CD4-positive, alpha-beta T cell treated with Interleukin-17A for 1 hour (primary cell): ENCODE measurements at places on chromosomes 4 and X.

- no peak for DNase-seq
Measured at GRCh38 chr4:384311-385010, 46.8 kb downstream of the ZNF141 start.

DNA sequence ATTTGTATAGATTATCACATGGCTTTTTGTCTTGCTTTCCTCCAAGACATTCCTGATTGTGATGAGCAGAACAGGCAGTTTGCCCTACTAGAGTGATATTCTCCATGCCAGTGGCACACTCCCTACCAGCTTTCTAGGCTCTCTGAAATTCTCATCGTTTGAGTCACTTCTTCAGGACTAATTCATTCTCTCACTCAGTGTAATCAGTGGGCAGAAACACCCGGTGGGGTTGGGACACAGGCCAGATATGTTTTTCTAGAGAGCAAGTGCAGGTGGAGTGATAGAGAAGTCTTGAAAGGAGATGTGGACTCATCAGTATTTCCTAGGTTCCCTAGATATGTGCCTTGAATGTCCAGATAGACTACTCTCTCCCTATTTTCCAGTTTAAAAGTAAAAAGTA lies 13.1 kb downstream of the RAB33A start:
- no peak for DNase-seq

- DNase-seq = no peak
Measured at GRCh38 chr4:44257461-44257860, 191.1 kb downstream of the KCTD8 start.

DNA sequence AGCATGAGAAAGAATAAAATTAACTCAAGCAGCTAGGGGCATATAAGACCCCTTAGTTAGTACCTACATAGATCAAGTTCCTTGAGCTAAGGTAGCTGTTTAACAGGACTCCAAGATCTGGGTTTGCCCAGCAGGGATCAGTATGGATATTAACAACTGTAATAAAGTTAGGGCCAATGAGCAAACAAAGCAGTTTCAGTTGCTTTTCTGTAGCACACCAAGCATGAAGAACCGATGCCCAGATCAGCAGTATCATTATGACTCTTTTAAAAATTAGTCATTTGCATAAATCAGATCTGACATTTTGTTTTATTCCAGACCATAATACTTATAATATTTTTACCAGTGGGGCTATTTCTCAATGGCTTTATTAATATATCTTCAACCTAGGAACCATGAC lies 80.9 kb downstream of the C4orf33 start:
- no peak for DNase-seq

- DNase-seq = no peak
Measured at GRCh38 chrX:12139934-12140611, 1.8 kb downstream of the FRMPD4 start.

GRCh38 chr4:10809905-10810304 lies 125.3 kb upstream of the CLNK start:
- DNase-seq = no peak

GRCh38 chr4:78622253-78622979 lies 70.8 kb downstream of the ANXA3 start:
- DNase-seq = no peak

- no peak for DNase-seq
Measured at GRCh38 chr4:55904576-55904975, 44.2 kb upstream of the CEP135 start.

- DNase-seq = no peak
Measured at GRCh38 chr4:131113704-131114103, 2017.8 kb downstream of the C4orf33 start.

DNA sequence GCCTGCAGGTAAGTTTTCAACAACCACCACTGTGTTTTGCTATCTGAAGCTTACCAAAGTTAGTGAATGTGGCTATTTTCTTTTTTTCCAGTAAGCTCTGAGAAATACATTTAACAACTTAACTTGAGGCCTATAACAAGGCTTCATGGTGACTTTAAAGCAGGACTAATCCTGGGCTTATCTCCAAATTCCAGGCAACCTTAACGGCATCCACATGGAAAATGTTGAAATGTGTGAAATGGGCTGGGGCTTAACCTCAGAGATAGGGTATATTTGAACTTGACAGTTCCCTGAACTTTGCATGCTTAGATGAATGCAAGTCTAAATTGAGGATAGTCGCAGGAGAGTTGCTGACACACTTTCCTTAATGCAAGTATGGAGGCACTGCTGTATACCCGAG lies 539.2 kb downstream of the GALNTL6 start:
- no peak for DNase-seq

DNA sequence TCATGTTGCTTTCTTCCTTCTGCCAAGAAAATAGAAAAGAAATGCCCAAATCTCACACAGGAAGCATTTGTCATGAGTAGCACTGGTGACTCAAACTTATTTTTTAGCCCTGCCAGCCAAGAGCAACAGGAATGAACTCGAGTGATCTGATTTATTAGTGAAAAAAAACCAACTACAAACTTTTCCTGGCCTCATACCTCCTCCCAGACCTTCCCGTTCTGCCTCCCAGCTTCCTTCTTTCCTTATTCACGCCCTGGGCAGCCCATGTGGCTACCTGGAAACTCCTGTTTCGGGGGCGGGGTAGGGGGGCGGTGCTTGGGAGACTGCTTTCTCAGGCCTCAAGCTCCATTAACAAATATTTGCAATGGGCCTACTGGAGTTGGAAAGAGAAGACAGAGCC lies 178.5 kb downstream of the NHS start:
- DNase-seq = no peak

- peak; percentile 47 for DNase-seq
Measured at GRCh38 chrX:17689971-17690409, 47.3 kb upstream of the SCML1 start.

DNA sequence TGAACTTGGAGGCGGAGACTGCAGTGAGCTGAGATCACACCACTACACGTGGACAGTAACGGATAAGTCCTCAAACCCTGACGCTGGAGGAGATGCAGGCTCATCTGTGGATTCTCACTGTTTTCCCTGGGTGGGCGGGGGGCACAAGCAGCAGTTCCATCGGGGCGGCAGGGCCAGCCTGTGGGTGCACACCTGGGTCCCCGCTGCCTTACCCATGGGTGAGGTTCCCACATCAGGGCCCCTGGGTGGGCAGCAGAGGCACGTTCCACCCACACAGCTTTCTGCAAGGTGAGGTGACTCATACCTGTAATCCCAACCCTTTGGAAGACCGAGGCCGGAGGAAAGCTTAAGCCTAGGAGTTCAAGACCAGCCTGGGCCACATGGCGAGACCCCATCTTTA lies 56.6 kb upstream of the MXD4 start:
- no peak for DNase-seq

GRCh38 chrX:133249266-133250058 lies 31.3 kb upstream of the TFDP3 start:
- no peak for DNase-seq

DNA sequence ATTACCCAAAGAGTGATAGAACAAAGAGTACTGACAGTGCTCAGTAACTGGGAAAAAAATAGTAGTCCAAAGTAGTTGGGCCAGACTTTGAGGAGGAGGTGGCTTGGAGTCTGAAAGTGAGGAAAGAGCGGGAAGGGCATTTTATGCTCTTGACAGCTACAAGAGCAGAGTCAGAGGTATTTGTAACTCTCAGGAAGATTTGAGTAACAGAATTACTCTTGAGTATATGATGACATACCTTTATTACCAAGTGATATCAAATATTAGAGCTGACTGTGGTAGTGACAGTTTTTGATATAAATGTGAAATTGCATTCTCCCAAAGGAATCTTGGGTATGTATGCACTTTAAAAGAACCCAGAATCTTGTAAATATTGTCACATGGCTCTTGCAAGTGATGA lies 2.2 kb downstream of the SLAIN2 start:
- no peak for DNase-seq

DNA sequence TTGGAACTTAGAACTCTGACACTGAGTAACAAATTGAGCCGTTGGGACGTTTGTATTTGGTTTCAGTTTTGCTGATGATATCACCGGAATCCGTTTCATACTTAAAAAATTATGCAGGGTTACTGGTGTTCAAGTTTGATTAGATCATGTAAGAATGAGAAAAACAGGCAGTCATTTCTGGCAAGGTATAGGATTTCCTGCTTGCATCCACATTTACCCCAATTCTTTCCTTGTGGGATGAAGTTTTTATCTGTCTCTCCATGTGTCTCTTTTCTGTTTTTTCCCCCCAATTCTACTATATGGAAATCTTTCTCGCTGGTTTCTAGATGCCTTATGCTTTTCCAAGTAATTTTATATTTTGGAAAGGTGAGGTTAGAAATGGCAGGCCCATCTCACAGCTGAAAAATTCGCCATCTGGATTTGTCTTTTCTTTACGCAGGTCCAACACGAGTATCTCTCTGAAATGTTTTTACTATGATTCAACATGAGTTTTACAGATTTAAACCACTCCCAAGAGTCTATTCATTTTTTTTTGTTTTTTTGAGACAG lies 197.9 kb downstream of the SHOX start:
- DNase-seq = no peak

- DNase-seq = no peak
Measured at GRCh38 chr4:5882947-5883346, 9.9 kb downstream of the CRMP1 start.

GRCh38 chrX:70134116-70134477 lies 850 bp downstream of the IGBP1 start:
- DNase-seq = no peak

GRCh38 chr4:182451441-182451840 lies 208.2 kb downstream of the TENM3 start:
- no peak for DNase-seq

GRCh38 chr4:104907074-104907649 lies 239.5 kb upstream of the TET2 start:
- no peak for DNase-seq

DNA sequence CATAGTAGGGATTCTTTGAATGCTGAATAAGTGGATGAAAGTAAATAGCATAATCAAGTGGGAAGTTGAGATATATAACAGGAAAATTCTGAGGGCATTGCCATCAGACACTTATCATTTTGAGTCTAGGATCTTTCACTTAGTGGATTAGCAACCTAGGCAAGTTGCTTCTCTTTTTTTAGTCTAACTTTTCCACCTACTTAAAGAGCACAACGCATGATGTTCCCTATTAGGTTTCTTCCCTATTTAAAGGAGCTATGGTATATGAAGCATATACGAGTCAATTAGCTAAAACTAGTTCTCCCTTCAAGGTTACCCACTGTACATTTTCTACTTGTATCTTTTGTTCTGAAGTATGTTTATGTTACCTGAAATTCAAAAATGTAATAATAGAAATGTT lies 67.1 kb upstream of the HS3ST1 start:
- no peak for DNase-seq

DNA sequence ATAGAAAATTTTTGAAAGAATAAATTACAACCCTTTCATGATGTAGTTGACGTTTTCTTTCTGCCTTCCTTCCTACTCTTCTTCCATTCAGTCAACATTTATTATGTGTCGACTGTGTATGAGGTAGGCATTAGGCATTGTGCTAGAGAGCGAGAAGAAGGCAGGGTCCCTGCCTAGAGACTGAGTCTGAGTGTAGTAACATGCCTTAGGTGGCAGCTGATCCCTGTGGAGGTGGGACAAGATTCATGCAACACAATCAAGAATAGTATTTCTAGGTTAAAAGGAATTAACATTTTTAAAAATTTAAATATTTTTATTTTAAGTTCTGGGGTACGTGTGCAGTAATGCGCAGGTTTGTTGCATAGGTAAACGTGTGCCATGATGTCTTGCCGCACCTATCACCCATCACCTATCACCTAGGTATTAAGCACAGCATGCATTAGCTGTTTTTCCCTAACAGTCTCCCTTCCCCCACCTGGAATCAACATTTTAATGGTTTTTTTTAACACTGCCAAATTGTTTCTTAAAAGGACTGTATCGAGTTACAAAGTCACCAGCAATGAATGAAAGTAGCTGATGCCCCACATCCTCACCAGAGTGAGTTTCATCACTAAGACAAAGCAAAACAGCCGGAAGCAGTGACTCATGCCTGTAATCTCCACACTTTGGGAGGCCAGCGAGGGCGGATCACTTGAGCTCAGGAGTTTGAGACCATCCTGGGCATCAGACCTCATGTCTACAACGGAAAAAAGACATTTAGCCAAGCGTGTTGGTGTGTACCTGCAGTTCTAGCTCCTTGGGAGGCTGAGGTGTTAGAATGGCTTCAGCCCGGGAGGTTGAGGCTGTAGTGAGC lies 84.0 kb downstream of the WWC2 start:
- peak; percentile 13 for DNase-seq

- no peak for DNase-seq
Measured at GRCh38 chr4:146508229-146508939, 13.4 kb downstream of the SLC10A7 start.

- no peak for DNase-seq
Measured at GRCh38 chrX:21778236-21778635, 20.3 kb upstream of the SMPX start.

DNA sequence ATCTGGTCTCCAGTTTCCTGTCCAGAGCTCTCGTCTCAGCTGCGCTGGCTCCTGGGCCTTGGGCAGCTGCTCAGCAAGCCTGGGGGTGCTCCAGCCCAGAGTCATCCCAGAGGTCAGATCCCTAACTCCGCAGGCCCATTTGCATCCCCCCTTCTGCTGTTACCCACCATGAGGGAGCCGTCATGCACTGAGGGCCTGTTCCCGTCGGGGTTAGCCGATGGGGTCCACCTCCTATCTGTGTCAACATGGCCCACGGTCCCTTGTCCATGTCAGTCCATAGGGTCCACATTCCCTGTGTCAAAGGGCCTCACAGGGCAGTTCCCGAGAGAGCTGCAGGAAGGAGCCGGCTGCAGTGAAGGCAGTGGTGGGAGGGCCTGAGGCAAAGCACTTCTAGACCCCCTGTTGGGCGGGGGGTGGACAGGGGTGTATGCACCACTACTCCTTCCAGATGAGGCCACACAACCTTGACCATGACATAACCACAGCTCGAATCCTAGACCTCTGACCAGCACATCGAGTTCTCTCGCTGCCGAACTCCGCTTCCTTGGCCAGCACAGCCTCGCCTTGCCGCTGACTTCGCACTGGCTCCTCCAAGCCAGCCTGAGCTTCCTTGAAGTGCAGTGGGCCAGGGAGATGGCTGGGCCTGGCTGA lies 24.9 kb downstream of the WDR1 start:
- no peak for DNase-seq

- DNase-seq = no peak
Measured at GRCh38 chr4:89492581-89493071, 185.0 kb upstream of the GPRIN3 start.

GRCh38 chrX:86806786-86807185 lies 658.5 kb downstream of the DACH2 start:
- DNase-seq = no peak

GRCh38 chr4:166594326-166594946 lies 639.9 kb downstream of the SPOCK3 start:
- no peak for DNase-seq

- DNase-seq = peak; percentile 48
Measured at GRCh38 chrX:101417981-101418841, 10.2 kb downstream of the HNRNPH2 start.

DNA sequence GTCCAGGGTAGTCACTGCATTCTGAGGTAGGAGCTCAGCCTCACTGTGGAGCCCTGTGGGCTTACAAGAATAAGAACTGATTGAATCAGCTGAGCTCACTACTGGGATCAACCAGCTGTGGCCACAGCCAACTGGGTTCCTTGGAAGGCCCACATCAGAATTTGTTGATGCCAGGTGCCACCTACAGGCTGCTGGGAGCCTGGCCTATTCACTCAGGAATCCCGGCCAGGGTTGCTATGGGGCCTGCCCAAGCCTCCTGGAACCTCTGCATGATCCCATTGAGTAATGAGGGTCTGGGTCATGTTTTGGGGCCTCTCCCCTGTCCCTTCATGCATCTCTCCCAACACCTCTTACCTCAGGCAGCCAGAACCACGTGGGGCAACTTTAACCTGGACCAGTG lies 53.9 kb upstream of the KIAA1210 start:
- DNase-seq = no peak
